NK-92 treated with Interleukin-12 subunit alpha and Interleukin-12 subunit beta, amount 100 ng/mL, for 24 hours (cell line): ENCODE measurements at places on chromosomes 5 and 9.

DNA sequence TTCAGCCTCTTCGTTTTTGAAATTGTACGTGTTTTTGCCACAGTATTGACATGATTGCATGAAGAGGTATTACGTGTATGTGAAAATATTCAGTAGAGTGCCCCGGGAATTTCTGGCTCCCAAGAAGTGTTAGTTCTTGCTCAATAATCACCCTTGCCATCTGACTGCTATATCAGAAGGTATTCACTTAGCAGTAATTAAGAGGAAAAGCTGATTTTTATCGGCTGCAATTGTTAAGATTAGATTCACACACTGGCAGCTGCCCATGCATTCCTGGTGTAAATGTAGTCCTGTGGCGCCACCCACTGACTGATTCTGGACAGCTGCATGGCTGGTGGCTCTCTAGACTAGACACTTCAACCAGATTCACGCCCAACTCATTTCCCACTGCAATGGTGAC lies 440.1 kb upstream of the ADAMTS16 start:
- no peak for DNase-seq

DNA sequence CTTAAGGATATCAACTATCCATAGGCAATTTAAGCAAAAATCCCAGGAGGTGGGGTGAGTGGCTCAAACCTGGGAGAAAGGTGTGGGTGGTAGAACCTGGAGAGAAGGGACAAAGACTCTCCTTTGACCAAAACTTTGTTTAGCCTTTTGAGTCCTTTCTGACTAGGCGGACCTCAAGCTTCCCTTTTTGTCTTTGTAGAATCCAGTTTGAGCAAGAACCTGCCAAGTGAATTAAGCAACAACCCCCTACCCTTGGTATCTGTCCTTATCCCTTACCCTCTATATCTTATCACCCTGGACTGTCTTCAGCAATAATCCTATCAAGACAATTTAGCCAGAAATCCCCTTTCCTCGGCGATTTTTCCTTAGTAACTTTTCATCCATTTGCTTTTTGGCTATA lies 53.5 kb upstream of the SLC28A3 start:
- DNase-seq, result no peak

GRCh38 chr5:155753943-155754581 lies 572.9 kb upstream of the SGCD start:
- DNase-seq, result no peak

DNA sequence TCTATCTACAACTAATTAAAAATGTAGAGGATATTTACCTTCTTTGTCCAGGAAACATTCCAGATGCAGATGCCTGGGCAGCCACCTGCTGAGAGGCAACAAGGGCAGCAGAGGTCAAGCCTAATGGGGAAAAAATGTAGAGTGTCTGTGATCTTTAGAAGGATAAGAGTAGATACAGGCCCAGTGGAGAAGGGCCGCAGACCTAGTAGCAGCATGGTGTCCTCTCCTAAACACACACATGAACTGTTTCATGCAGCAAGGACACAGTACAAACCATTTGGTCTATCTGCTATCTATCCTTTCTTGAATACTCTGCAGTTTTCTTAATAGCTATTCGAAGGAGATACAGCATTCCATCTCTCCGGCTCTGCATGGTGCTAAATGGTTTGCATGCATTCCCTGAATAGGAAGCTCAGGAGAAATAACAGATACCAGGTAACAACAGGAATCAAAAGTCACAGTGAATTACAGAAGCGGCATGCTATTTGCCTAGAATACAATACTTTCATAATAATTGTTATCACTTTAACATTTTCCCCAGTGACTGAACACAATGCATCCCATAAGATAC lies 107.3 kb downstream of the ZNF608 start:
- no peak for DNase-seq

- no peak for DNase-seq
These were observed 290.8 kb downstream of the MSX2 start for GRCh38 chr5:175015028-175015685.

DNA sequence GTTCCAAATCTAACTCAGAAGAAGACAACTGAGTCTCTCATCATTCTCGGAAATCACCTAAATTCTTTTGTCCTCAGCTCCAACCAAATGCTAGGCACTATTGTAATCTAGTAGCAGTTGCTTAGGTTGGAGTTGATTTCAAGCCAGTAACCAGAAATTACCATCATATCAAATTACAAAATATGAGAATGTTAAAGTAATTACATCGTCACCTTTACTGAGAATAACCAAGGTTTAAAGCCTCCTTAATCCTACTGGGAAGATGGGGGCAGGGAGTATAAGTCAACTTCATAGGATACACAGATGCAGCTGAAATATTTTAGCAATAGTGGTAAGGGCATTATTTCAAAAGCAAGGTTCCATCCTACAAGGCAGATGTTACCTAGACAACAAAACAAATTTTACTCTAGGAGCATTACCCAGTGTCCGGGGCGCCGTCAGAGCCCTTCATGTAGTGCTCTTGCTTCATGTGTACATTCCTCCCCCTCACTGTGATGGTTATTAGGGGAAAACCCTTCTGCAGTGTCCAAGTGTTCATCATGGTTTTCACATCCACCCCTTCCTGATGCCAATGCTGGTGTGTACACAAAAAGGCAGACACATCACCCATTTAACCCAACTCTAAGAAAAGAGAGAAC lies 19.5 kb downstream of the ERAP1 start:
- no peak for DNase-seq

DNA sequence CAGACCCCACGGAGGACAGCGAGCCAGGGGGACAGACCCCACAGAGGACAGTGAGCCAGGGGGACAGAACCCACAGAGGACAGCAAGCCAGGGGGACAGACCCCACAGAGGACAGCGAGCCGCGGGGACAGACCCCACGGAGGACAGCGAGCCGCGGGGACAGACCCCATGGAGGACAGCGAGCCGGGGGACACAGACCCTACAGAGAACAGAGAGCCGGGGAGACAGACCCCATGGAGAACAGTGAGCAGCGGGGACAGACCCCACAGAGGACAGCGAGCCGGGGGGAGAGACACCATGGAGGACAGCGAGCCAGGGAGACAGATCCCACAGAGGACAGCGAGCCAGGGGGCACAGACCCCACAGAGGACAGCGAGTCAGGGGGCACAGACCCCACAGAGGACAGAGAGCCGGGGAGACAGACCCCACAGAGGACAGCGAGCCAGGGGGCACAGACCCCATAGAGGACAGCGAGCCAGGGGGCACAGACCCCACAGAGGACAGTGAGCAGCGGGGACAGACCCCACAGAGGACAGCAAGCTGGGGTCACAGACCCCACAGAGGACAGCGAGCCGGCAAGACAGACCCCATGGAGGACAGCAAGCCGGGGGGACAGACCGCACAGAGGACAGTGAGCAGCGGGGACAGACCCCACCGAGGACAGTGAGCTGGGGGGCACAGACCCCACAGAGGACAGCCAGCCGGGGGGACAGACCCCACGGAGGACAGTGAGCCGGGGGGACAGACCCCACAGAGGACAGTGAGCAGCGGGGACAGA lies 4.4 kb upstream of the ZDHHC11 start:
- no peak for DNase-seq

DNA sequence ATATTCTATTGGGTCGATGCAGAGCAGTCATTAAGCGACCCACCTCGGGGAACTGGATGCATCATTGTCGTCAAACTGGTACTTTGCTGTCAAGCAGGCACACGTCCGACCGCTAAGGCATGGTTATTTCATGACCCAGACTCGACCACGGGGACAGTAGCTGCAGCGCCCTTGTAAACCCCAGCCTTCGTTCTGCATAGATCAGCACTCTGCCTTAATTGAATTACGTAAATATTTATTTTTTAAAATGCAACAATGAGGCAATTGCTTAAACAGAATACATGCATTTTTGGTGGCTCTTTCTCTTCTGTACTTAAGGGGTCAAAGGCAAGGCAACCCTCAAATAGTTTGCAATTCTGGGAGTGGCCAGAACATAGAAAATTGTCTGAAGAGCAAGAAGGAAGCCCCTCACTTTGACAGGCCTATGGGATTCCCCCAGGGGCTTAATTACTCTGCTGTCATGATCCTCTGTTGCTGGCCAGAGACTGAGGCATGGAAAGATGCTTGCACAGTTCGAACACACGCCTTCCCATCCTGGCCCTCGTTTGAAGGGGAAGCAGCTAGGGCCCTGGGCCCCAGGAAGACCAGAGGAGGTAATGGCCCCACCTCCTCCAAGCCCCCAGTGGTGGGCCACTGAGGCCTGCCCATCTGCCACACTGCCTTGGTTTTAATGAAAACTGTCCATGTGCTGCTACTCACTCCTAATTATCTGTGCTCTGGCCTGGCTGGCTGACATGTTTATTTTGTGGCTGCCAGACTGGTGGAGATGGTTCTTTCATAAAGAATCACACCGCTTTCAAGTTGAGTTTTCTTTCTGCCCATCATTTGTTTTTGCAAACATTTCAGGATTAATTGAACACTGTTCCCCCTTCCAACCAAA lies 169.7 kb upstream of the MAST4 start:
- DNase-seq, result no peak

DNA sequence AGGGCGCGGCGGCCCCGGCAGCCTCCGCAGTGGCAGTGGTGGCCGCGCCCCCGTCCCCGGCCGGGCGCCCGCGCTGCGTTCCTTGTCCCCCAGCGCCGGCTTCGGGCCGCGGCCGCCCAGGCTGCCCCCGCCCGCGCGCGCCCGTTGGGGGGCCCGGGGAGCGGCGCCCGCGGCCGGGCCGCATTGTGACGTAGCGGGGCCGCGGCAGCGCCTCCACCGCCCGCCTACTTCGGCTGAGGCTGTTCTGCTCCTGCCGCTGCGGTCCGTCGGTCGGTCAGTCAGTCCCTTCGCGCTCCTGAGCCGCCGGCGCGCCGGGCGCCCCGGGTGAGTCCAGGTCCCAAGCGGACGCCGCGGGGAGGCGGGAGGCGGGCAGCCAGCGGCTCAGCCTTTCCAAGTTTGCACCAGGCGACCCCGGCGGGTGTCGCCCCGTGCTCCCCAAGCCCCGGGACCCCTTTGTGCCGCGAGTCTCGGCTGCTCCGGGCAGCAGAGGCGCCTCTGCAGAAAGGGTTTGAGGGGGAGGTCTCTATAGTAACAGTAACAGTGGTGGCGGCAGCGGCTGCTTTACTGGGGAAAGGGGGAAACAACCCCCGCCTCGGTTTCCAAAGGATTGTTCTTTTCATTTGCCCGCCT lies at the start of gene SNCAIP:
Gene SNCAIP (plus strand): TSS at position 277 of the 630 bp plus-strand sequence. CDS start 78,898 bp downstream, outside the sequence.
- no peak for DNase-seq

- DNase-seq, result no peak
These were observed 194.2 kb downstream of the TENT4A start for GRCh38 chr5:6907320-6907918.

DNA sequence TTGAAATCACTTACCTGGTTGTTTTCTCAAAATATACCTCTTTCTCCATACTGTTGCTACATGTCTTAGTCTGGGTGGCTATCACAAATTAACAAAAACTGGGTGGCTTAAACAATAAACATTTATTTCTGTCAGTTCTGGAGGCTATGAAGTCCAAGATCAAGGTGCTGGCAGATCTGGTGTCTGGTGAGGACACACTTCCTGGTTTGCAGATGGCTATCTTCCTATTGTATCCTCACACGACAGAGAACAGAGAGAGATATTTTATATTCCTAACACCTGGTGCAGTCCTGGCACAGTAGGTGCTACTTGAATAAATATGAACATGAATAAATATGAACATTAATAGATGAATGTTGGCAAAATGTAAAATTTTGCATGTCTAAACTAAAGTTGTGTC lies 164.3 kb upstream of the ACOT12 start:
- DNase-seq, result no peak

GRCh38 chr5:84249918-84250630 lies 134.6 kb downstream of the EDIL3 start:
- no peak for DNase-seq

- DNase-seq, result no peak
These were observed 19.1 kb upstream of the JADE2 start for GRCh38 chr5:134506054-134507039.

DNA sequence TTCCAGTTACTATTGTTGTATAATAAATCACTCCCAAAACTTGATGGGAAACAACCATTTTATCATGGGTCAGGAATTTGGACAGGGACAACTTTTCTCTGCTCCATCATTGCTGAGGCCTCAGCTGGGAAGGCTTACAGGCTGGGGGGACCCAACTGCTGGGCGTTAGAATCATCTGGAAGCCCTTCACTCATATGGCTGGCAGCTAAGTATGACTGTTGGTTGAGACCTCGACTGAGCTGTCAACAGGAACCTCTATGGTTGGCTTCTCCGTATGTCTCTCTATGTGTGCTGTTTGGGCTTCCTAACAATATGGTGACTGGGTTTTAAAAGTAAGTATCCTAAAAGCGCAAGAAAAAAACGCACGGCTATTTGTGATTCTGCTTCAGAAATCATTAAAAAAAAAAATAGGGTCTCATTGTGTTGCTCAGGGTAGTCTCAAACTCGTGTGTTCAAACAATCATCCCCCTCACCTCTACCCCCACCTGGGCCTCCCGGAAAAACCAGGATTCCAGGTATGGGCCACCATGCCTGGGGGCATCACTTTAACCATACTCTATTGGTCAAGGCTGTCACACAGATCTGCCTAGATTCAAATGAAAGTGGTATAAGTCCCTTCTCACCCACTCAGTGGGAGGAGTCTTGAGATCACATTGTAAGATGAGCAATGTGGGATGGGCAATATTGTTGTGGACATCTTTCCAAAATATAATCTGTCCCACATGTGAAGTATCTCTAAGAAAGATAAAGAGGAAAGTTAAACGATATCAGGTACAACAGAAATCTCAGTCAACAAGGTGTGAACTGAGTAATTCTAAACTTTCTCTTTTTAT lies 15.2 kb downstream of the FNBP1 start:
- no peak for DNase-seq

GRCh38 chr5:106408570-106408969 lies 1262.2 kb downstream of the EFNA5 start:
- no peak for DNase-seq

GRCh38 chr9:15160673-15161072 lies 146.3 kb downstream of the TTC39B start:
- DNase-seq, result no peak

DNA sequence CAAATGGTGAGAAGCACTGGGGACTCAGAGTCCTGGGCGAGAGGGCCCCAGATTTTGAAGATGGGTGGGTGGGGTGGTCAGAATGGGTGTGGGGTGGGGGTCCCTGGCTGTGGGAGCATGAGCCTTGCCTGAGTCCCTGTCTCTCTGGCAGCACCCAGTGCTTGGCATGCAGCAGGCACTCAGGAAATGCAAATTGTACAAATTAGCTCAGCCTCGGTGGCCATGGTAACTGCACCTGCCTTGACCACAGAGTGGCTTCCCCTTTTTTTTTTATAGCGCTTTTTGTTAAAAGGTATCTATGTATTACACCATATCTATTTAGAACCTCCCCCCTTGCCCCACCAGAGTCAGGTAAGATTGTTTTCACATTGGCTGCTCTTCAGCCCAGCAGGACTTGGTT lies 19.2 kb upstream of the PITX1 start:
- peak; percentile 40 for DNase-seq

DNA sequence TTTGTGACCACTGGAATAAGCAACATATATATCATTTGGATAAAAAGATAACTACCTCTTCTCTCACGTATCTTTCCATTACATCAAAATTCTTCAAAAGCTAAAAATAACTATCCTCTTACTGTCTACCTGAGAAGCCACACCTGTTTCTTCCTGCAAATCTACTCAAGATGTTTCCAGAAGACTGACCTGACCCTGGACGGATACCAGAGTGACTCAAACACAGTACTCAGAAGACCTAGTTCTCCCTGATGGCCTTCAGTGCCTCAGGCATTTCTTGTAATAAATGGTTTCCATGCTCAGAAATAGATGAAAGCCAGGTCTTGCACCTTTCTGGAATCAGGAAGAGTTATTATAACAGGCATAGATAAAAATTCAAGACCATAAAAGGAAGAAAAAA lies 245.9 kb upstream of the PIK3R1 start:
- no peak for DNase-seq
